ENCODE measurements at places on chromosomes 2 and 18.

GRCh38 chr2:83630351-83630750 is 828.7 kb downstream of the SUCLG1 start:
- DNase-seq, result no peak

GRCh38 chr2:78999406-78999805 is 26.1 kb upstream of the REG3G start:
- peak; percentile 18 for DNase-seq

DNA sequence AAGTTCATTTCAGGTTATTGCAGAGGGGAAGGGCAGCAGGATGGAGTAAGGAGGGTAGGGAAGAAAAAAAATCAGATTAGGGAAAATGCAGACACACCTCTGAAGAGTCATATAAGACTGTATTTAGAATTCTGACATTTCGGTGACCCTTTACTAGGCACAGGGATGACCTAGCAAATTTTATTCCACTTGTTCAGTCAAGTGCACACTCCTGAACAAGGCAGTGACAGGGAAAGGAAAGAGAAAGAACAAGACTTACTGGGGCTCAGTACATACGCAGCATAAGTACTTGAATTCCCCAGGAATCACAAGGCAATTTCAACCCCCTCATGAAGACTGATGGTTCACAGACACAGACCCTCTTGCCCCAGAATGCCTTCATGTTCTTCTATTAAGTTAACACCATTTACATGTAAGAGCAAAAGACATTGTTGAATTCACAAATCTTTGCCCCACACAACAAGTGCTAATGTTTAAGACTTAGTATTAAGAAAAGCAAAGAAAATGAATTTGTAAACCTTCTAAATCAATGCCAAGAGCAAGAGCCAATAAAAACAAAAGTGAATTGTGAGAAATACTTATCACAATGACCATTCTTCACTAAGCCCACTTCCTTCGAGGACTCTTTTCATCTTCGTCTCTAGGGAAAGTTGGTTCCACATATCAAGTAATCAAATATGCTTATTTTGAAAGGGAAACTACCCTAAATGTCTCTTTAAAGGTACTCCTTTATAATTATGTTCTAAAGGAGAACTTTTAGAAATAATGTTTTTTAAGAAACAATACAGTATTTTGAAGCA is 47.0 kb downstream of the COBLL1 start:
- DNase-seq, result no peak

DNA sequence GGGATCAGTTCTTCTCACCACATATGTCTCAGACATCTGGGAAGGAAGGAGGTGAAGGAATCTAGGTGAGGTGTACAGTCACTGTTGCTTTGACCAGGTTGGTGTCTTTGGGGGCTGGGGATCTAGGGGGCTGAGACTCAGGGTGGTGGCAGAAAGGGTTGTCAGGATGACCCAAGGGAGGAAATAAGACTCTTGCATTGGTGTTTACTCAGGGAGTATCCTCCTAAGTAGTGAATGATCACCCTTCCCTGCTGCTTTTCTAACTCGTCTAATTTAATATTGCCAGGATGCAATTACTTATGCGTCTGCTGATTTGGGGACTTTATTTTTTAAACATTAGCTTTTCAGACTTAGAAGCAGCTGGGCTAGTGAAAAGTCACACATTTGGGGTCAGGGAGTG is 127.8 kb upstream of the SIX3 start:
- DNase-seq, result no peak

DNA sequence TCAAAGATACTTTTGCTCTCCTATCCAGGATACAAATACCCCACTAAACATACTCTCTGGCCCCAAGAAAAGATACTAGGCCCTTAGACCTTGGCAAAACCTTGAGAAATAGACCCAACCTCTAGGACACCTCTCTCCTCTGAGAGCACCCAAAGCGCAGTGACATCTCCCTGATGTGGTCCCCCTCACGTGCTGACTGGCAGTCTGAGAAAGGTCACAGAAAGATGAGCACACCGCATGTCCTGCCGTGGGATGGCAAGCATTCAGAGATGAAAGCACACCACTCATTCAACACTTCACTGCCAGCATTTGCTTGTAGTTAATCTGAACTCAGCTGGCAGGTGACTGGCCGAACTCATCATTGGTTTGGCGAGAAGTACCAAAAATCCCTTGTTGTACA is 6.1 kb upstream of the TBC1D8 start:
- no peak for DNase-seq

DNA sequence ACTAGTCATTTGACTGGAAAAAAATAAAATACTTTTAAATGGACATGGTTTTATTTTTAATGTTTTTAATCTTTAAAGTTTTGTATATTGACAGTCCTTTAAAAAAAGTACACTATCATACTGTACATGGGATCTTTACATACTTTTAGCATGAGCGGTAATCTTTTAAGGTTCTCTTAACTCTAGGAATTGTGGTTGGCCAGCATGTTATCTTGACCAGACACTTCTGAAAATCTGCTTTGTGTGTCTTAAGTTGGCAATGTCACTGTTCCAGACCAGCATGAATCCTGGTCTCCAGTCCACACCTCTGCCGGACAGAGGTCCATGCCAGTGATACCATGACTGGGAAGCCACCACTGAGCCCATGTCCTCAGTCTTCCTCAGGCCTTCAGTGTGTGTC is 17.7 kb downstream of the ITGB1BP1 start:
- peak; percentile 53 for DNase-seq

GRCh38 chr2:43078781-43079755 is 147.3 kb downstream of the ZFP36L2 start:
- no peak for DNase-seq

- peak; percentile 91 for DNase-seq
Observed at GRCh38 chr2:180015951-180016709, 9.0 kb upstream of the CWC22 start.

GRCh38 chr2:108363024-108363907 is 14.5 kb upstream of the SULT1C4 start:
- DNase-seq, result no peak

- DNase-seq, result no peak
Observed at GRCh38 chr2:65607662-65608305, 175.4 kb upstream of the SPRED2 start.

DNA sequence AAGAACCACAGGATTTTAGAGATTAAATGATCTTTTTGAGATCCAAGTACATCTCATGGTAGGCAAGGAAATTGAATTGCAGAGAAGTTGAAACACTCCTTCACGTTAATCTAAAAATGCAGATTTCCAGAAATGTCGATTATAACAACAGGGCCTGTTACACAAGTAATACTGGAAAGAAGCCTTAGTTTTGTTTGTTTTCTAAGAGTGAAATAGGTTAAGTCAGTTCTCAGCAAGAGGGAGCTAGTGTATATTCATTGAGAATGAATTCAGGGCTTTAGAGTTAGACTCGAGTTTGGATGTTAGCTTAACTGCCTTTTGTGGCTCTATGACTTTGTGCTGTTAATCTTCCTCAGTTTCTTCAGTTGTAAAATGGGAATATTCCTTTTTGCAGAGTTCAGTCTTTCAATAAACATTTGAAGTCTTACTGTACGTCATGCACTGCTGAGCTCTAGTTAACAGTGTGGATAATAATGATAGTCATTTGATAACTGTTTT is 926 bp downstream of the NDUFV2 start:
- DNase-seq, result peak; percentile 45

GRCh38 chr2:239246723-239247122 is 154.1 kb downstream of the HDAC4 start:
- no peak for DNase-seq

DNA sequence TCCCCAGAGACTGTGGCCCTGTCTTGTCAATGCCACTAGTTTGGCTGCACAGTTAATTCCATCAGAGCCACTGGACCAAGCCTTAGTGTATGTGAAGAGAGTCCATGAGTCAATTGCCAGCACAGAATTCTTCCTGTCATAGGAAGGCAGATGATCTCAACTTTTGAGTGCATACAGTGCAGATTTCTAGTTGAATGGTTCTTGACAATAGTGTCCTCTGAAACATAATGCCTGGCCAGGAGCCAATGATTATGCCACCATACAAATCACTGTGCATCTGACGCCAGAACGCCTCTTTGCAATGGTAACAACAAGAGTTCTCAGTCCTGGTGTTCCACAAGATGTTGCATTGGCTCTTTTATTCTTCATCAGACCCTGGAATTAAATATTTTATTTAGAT is 7.1 kb downstream of the NEUROD1 start:
- DNase-seq, result no peak

DNA sequence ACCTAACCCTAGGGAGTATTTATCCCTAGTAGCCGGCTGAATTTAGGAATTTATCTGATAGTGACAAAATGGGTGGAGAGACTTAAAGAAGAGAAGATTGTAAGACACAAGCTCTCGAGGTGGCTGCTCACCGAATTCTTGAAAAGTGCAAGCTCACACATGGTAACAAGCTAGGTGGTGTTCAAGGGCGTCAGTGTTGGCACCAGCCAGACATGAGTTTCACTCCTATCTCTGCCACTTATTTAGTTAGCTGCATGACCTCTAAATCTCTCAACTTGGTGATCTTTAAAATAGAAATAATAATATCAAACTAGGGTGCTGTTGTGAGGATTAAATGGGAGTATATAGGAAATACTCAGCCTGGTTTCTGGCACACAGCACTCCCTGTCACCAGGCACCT is 102.6 kb upstream of the APCDD1 start:
- no peak for DNase-seq

DNA sequence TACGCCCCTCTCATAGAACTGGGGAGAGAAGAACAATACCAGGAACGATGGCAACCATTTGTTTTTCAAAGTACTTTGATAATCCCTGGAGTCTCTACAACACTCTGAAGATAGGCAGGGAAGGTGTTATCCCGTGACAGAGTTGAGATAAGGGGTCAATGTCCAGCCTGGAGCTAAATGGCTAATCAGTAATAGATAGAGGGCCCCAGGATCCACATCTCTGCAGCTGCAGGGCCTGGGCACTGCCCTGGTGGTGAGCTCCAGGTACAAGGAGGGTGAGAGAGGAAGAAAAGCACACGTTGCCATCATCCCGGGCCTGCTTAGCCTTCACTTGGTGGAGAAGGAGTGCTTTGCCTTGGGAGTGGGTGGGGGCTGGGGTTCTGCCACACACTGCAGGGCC is 260.6 kb downstream of the PRKCE start:
- DNase-seq, result no peak

DNA sequence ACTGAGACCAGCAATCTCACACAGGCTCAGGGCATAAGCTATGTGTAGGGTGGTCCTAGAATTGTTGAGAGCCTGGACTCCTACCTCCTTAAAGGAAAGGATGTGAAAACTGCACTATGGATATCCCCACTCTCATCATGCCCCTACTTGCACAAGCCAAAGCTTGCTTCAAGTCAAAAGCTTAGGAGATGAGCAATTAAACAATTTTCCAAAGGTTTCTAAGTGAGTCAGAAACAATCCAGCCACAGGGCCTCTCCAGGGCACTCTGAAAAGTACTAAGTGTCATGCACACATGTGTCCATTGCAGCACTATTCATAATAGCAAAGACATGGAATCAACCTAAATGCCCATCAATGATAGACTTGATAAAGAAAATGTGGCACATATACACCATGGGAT is 215.4 kb downstream of the AFF3 start:
- peak; percentile 43 for DNase-seq

DNA sequence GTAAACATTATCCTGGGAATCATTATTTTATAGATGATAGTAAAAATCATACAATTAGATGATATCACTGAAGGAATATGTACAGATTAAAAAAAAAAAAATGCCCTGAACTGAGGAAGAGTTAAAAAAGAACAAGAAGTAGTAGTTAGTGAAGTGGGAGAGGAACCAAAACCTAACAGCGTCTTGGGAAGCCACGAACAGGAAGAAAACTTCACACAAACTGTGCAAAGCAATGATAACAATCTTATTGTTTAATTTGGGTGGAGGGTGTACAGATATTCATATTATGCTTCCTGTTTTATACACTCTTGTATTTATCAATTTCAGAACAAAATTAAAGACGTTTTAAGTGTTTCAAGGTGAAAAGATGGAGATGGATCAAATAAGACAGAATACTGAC is 3.5 kb downstream of the HEATR5B start:
- DNase-seq, result no peak

- peak; percentile 86 for DNase-seq
Observed at GRCh38 chr2:176562359-176563078, 293.3 kb downstream of the MTX2 start.

DNA sequence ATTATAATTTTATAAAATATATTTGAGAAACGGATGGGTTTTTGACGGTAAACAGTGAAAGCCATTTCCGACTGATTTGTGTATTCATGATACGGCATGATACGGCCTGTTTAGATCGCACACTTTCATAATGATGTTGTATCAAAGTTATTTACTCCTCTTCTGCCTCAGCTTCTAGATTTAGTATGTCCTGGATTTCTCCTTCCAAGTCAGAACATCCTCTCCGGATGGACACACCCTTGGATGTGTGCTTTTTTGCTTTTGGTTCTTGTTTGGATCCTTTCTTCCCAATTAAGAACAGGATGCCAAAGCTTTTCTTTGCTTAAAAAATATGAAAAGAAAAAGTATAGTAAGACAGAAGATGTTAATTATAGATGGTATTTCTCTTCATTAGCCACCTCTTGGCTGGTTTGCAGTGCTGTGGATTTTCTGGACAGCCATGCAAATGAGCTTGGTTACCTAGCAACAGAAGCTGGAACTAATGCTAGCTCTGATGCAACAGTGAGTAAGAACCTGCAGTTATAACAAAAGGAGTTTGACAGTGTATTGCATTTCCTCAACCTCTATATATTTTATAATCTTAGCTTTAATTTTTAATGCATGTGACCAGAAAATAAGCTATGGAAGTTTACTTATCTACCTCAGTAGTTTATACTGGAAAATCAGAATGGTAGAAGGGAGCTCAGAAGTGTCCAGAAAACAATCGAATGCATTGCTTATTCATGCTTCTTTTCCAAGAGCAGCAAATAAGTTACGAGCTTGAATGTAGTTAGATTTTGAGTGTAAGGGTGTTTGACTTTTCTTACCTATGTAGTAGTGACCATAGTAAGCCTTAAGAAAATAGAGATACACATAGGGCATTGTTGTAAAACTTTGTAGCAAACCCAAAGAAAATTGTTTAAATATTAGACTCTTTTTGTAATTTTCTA is 27.9 kb downstream of the RMND5A start:
- peak; percentile 83 for DNase-seq

- no peak for DNase-seq
Observed at GRCh38 chr2:126817172-126817571, 81.5 kb upstream of the TEX51 start.

DNA sequence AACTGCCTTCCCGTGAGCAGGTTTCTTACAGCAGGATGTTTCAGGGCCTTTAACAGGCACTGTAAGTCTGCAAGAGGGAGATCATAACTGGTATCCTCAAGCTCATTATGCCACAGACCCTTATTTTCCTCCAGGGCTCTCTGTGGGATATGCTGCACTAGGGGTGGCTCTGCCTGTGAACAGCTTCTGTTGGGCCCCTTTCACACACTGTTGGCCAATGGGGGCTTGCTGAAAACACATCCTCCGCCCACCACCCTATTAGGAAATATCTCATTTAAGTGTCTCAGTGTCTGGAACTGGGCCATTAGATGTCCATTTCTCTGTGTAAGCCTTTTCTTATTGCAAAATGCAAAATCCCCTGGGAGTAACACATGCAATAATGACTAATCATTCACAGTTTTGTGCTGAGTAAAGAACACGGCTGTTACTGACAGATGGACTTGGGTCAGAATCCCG is 414.3 kb upstream of the HS6ST1 start:
- DNase-seq, result peak; percentile 89
